ENCODE measurements at places on chromosomes 6 and 20.

DNA sequence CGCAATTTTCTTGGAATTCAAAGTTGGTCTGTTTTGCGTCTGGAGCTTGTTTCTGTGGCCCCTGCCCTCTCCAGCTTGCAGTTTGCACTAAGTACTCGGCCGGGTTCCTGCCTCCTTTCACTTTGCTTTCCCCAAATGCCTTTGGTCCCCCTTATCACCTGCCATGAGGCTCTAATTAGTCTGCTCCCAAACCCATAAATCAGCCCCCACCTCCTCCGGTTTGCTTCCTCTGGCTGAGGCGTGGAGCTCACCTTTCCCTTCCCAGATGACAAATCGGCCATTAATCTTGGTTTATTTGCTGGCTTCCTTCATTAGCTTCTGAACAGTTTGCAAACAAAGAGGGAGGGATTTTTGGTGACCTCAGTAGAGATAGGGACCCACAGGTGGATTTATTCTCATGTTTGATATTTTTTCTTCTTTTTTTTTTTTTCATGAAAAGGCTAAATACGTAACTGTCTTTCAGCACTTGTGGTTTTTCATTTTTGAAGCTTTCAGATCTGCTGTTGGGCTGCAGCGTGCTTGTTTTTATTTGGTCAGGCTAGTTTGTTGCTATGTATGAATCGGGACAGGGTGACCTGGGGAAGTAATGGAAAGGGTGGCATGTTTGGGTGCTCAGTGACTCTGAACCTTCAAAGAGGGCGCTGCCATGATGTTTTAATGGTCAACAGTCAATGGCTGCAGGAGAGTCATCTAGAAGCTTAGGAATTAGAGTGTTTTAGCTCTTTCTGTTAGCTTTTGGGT is 121.7 kb upstream of the JAG1 start:
- DNase-seq = no peak

DNA sequence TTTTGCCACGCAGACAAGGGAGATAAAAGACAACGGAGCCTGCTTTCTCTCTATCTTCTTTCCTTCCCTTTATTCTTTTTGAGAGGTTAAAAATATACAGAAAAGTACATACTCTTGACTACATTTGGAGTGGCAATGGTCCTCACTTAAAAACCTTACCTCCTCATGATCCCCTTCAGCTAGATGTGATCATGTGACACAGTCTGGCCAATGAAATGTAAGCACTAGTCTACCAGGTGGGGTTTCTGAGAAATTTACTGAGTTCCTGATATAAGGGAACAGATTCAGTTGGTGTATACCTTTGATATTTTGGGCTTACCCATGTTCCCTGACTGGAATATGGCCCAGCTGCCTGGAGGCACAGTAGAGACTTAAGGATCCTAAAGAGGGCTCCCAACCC is 165.5 kb upstream of the BEND3 start:
- DNase-seq = no peak

DNA sequence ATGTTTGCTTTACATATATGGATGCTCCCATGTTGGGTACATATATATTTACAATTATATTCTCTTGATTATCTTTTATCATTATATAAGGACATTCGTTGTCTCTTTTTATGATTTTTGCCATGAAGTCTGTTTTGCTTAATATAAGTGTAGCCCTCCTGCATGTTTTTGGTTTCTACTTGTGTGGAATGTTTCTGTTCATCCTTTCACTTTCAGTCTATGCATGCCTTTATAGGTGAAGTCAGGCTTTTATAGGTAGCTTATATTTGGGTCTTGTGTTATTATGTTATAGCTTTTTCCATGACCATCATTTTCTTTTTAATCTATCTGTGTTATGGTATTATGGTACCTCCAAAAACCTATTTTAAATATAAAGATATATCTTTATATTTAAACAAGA is 612.5 kb upstream of the HS3ST5 start:
- DNase-seq = no peak

- DNase-seq = no peak
Measured at GRCh38 chr6:113182370-113183141, 674.6 kb upstream of the MARCKS start.

DNA sequence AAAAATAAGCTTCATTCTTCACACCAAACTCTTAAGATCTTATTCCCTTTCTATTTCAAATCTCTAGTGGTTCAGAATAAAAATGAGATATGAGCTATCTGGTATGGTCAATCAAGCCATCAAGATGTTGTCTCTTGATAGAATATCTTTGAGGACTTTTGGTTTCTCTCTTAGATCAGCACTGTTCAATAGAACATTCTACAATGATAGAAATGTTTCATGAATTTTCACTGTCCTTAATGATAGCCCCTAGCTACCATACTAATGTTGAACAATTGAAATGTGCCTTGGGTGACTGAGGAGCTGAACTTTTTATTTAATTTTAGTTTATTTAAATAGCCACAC is 24.1 kb upstream of the HINT3 start:
- no peak for DNase-seq

- no peak for DNase-seq
Measured at GRCh38 chr20:51447097-51447764, 95.3 kb downstream of the NFATC2 start.

GRCh38 chr6:143223895-143224294 is 163.2 kb downstream of the AIG1 start:
- DNase-seq = no peak

DNA sequence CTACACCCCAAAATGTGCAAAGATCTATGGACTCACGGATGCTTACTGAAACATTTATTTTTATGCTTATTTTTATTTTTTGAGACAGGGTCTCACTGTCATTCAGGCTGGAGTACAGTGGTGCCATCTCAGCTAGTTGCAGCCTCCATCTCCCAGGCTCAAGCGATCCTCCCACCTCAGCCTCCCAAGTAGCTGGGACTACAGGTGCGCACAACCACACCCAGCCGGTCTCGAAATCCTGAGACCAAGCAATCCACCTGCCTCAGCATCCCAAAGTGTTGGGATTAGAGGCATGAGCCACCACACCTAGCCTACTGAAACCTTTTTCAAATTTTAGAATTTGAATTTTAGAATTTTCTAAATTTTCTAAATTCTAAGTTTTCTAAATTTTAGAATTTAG is 50.8 kb upstream of the IPCEF1 start:
- no peak for DNase-seq

GRCh38 chr6:31405996-31406395 is 2.6 kb downstream of the MICA start:
- no peak for DNase-seq

GRCh38 chr6:72669324-72669723 is 47.5 kb downstream of the KCNQ5 start:
- no peak for DNase-seq

- no peak for DNase-seq
Measured at GRCh38 chr6:34385793-34386195, 6.7 kb downstream of the NUDT3 start.

GRCh38 chr6:167347226-167347625 is 22.3 kb downstream of the TTLL2 start:
- DNase-seq = no peak

GRCh38 chr6:138267971-138268895 is 49.9 kb upstream of the PBOV1 start:
- no peak for DNase-seq

GRCh38 chr20:53141201-53142050 is 169.3 kb downstream of the TSHZ2 start:
- DNase-seq = no peak

DNA sequence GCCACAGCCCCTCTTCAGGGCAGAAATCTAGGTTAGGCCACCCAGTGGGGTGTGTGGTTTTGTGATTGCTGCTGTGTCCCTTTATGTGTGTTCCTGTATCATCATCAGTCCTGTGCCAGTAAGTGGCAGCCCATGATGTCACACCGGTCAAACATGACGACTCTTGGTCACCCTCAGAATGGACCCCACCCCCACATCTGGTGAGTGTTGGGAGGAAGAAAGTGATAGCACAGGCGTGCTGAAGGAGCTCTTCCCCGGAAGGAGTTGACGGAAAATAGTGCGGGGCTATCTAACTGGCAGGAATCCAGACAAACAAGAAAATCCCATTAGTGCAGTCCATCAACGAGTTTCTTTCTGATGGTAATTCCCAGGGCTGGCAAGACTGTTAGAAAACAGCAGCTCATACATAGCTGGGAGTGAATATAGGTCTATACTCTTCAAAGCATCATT is 33.4 kb upstream of the IL17A start:
- DNase-seq = no peak

DNA sequence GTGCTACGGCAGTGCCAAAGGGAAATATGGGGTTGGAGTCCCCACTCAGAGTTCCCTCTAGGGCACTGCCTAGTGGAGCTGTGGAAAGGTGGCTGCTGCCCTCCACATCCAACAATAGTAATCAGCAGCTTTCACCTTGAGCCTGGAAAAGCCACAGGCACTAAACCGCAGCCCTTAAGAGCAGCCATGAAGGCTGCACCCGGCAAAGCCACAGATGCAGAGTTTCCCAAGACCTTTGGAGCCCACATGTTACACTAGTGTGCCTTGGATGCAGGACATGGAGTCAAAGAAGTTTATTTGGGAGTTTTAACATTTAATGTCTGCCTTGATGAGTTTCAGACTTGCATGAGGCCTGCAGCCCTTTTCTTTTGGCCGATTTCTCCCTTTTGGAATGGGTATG is 91.4 kb upstream of the HSF2 start:
- DNase-seq = no peak

- DNase-seq = no peak
Measured at GRCh38 chr20:51733070-51733469, 35.1 kb downstream of the ATP9A start.

GRCh38 chr6:119347466-119348095 is 2.0 kb downstream of the MAN1A1 start:
- DNase-seq = no peak

DNA sequence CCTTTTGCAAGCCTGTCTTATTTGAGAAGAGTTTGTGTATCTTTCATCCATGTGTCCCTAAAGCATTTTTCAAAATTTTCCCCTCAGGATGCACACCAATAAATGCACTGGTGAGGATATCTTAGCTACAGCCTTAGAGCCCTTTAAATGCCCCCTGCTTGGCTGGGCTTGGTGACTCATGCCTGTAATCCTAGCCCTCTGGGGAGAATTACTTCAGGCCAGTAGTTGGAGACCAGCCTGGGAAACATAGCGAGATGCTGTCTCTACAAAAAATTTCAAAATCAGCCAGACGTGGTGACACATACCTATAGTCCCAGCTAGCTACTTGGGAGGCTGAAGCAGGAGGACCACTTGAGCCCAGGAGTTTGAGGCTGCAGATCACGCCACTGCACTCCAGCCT is 33.8 kb upstream of the PLCB4 start:
- no peak for DNase-seq

DNA sequence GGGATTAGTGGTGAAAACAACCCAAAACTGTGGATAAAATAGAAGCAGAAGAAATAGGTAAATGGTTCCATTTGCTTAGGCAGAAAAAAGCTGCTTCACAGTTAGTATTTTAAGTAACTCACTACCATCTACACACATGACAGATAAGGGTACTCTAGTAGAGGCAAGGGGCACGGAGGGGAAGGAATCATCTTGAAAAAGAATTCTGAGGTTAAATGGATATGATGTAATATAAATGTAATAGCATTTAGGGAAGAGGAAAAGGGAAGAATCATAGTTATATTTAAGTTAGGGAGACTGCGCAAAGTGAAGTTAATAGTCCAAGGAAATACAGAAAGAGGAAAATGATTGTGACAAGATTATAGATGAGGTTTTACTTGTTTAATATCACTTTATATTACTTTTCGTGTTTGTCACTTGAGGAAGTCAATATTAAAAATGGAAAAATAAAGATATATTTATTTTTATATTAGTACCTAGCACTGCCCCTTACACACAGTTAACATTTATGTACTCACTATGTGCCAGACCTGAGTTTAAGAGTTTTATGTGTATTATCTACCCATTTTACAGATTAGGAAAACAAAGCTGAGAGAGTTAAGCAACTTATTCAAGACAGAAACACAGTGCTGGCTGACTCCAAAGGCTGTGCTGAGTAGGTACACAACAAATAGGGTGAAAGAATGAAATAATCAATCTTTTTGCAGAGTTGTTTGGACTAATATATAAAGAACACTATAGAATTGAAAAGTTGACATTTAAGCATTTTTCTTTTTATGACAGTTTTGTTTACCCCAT is 128.1 kb downstream of the REV3L start:
- DNase-seq = no peak

GRCh38 chr20:23533161-23533560 is 35.1 kb downstream of the CST9L start:
- DNase-seq = no peak

DNA sequence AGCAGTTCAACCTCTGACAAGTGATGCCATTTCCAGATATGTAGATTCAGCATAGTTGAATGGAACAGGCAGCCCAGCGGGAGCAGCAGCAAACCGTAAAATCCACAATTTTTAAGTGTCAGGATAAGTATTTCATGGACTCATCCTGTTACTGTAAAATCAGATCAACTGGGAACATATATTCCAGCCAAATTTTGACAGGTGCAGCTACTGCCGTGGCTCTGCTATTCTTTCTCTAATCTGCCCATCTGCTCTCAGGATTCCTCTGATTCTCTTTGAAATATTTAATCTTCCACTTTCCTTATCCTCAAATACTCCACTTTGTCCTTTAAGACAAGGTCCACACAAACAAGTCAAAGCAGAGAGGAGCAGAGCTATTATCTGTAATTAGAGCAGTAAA is 245.4 kb upstream of the ASCC3 start:
- no peak for DNase-seq

DNA sequence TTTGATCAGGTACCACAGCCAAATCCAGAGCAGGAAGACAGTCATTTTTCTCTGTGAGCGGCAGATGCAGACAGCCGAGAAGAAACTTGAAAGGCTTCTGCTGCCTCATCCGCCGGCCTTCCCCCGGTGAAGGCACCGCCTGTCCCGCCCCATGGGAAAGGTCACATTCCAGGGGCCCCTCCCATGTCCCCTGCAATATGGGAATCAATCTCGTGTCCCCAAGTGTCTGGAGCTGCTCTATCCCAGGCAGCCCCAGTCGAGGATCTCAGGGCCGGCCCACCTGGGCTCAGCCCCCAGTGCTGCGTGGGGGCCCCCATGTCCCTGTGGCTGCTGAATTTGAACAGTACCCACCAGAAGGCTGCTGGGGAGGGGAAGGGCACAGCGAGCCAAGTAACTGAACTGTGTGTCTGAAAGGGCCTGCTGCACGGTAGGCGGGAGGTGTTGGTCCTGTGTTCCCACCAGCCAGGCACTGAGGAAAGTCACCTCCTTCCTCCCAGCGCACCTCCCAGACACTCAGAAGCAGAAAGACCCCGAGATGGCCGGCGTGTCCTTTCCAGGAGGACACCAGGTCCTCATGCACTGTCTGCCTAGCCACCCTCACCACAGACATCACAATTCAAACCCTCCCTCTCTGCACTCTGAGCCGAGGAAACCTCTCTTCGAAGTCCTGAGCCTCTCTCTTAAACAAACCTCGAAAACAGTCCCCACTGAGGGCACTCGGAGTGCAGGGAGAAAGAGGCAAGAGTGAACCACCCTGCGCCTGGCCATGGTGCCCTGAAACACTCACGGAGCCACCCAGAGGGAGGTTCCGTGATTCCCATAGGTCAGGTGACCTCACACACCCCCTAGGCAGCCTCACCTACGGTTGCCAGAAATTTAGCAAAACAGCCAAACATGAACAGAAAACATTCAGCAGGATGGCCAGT is 99.3 kb downstream of the PSMB1 start:
- DNase-seq = no peak
